NCI-H187 treated with DMSO at 0.1 percent for 48 hours (cell line): ENCODE measurements at places on chromosomes 13 and 19.

DNA sequence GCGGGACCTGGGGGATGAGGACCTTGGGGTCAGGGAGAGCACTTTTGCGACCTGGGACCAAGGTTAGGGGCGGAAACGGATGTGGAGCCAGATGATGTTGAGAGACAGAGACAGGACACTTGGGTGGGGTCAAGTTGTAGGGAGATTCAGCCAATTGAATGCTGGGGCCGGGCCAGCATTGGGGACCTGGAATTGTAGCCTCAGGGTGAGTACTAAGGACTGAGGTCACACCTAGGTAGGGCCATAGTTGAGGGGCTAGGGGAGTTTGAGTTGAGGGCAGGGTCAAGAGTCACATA, 1.2 kb downstream of the ALKBH7 start:
- no peak for DNase-seq

DNA sequence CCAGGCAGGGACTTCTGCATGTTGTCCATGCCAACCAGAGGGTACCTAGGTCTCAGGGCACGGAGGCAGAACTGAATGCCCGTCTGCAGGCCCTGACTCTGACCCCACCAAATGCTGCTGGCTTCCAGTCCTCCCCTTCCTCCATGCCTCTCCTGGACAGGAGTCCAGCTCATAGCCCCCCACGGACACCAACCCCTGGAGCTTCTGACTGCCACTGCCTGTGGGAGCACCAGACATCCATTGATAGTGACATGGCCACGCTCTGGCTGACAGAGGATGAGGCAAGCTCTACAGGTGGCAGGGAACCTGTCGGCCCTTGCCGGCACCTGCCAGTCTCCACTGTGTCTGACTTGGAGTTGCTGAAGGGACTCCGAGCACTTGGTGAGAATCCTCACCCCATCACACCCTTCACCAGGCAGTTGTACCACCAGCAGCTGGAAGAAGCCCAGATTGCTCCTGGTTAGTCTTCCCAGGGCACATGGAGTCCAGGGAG, 1.8 kb downstream of the ANKLE1 start:
- DNase-seq, result no peak

- DNase-seq, result no peak
Measured at GRCh38 chr13:68551701-68552522, 1321.8 kb upstream of the PCDH9 start.

GRCh38 chr13:113565526-113566226, 18.9 kb upstream of the TFDP1 start:
- DNase-seq, result no peak

GRCh38 chr19:5067678-5068077, 98.8 kb downstream of the KDM4B start:
- no peak for DNase-seq

DNA sequence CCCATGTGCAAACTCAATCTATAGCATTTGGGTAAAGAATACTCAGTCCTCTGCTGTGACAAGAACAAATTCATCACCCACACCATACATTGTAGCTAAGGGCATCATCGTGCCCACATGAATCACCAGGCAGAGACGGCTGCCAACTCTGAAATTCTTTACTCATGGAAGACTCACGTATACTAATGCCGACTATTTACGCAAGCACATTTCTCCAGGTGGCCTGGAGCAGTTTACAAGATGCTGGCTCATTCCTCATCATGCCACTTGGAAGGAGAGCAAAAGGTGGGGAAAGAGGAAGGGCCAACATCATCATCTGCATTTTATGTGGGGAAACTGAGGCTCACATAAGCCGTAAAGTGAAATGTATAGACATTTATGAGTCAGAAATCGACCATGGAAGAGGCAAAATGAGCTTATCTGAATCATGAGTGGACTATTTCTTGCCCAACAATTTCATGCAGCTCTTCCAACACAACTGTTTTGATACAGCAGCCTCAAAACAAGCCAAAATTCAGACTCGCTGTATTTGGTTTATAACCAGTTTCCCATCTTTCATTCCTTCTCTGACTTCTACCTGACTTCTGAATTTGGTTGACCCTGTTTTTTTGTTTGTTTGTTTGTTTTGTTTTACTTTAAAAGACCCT, 213.9 kb upstream of the SERP2 start:
- DNase-seq, result no peak

- no peak for DNase-seq
Measured at GRCh38 chr19:46753420-46754155, 7.3 kb upstream of the STRN4 start.

DNA sequence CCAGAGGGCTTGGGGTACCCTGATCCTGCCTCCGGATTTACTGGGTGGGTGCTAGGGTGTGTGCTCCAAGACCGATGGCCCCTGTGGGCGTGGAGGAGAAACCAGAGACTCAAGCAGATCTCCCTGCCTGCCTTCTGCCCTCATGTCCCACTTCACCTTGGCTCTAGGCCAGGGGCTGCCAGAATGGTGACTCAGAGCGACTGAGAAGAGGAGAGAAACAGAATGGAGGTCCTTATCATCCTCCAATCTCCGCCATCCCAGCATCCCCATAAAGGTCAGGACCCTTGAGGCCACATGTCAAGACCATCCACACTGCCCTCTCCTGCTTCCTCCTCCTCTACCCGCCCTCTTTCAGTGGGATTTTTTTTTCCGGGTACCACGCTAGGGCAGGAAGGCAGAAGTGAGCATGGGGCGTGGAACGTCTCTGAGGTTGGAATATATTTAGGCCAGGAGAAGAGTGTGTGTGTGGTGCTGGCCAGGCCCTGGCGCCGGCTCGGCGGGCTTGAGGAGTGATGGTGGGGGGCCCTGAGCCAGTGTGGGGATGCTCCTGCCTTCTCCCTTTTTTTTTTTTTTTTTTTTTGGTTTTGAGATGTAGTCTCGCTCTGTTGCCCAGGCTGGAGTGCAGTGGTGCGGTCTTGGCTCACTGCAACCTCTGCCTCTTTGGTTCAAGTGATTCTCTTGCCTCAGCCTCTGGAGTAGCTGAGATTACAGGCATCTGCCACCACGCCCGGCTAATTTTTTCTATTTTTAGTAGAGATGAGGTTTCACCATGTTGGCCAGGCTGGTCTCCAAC, 22.3 kb downstream of the IER2 start:
- no peak for DNase-seq
